ENCODE measurements at places on chromosomes 7 and 10.
A peak's percentile ranks its signal among the peaks of the same experiment; 100 is the strongest.

DNA sequence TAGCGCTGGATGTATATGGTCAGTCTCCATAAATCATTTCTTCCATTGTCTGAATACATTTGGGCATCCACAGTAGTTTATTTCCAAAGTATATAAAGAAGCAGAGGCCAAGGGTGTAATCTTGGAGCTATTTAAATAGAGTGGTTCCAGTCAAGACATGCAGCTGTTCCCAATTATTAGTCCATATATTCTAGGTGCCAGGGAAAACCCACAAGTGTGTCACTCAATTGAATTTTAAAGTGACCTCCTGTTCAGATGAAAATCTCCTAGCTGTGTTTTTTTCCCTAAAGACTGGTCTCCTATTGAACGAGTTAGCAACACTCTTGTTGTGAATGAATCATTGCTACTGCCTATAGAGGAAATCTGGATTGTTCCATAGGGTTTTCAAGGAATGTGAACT is 260.2 kb upstream of the BMPER start:
- DNase-seq: no peak

- DNase-seq: no peak
Observed at GRCh38 chr10:125520968-125521367, 162.0 kb downstream of the TEX36 start.

- peak; percentile 1 for DNase-seq
Observed at GRCh38 chr10:111756217-111757061, 427.1 kb downstream of the GPAM start.

DNA sequence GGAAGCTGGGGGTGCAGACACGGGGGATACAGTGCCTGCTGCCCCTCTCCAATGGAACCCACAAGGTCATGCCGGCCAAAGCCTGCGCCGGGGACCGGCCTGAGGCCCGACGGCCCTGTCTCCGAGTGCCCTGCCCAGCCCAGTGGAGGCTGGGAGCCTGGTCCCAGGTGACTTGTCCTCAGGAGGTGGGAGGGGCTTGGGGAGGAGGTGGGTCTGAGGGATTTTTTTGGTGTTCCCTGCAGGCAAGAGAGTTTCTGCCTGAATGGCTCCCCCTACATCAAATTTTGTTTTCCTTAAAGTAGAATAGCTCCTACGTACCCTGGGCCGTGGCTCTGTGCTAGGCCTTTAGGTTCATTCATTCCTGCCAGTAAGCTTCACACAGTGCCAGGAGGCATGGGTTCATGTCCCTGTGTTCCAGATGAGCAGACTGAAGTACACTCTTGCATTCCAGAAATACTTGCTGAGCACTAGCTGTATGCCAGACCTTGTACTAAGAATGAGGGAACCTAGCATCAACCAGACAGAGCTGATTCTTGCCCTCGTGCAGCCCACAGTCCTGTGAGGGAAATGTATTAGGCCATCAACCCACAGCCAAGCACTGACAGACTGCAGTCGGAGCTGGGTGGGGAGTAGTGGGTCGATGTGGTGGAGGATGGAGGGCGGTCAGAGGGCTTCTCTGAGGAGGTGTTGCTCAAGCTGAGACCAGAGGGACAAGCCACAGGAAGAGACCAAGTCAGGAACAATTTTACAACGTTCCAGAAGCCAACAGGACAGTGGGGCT is 31.1 kb downstream of the TBATA start:
- no peak for DNase-seq

GRCh38 chr7:7504910-7505704 is 30.6 kb downstream of the COL28A1 start:
- no peak for DNase-seq

GRCh38 chr10:77898323-77899079 is 28.1 kb downstream of the DLG5 start:
- no peak for DNase-seq

DNA sequence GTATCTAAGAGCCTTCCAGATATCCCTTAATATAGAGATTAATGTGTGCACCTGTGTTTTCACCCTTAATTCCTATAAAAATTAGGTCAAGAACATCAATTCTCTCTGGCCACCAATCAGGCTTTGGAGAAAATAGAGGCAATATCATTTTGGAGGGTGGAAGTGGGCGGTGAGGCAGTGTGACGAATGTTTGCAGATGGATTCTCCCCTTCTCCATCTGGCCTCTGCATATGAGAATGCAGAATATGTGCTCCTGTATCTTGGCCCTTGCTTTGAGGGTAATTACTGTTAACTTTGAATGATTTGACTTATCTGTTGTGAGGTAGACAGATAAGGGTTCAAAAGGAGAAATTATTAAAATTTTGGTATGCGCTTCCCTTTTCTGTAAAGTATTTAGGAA is 304.0 kb upstream of the NPSR1 start:
- no peak for DNase-seq

- no peak for DNase-seq
Observed at GRCh38 chr7:156456503-156457115, 184.0 kb upstream of the RNF32 start.

GRCh38 chr7:80619741-80620140 is 18.7 kb upstream of the CD36 start:
- DNase-seq: no peak

GRCh38 chr7:104956753-104957450 is 57.1 kb upstream of the KMT2E start:
- no peak for DNase-seq

DNA sequence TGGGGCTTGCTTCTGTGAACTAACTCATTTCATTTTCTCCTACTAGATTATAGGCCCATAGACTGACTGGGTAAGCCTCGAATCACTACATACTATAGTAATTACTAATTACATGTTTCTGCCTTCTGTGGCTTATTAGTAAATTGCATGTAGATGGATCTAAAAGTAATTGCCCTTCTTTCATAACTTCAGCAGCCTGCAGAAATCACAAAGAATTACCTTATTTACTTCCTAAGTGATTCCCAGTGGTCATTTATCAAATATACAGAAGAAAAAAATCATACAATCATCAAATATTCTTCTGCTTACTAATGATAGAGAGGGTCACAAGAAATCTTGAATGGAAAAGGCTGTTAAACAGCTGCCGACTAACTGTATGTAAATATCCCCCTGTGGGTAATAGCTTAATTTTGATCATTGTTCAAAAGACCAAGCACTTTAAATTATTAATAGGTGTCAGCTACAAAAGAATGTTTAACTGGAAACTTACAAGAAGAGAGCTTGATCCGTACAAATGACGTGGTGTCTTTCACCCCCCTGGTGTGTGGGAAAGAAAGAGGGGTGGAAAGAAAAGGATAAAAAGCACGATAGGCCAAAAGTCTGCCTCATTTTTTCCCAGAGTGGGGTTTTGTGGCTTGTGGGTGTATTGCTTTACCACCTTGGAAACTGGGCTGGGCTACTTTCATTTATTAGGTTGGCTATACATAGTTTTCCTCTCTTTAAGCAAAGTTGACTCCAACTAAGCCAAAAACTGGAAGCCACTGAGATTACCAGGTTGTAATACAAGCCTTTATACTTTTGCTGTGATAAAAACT is 361.8 kb upstream of the ZMIZ1 start:
- DNase-seq: no peak

DNA sequence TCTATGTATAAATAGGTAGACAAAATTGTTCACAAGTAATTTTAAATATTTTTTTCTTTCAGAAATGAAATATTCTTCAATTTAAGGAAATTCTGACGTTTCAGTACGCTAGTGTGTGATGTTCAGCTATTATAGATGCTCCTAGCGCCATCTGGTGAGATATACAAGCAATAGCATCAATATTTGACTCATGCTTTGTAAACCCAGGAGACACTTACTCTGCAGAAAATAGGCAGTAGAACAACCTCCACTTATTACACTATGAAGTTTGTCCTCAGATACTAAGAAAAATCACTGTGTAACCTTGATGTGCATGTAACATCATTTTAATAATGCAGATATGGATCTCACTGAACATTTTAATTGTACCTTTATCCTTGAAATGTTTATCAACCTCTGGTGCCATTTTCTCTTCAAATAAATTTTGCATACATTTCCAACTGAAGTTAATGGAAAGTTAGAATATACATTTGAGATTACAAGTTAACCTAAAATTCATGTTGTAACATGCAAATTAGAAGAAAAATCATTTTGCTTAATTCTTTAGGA is 151.5 kb upstream of the FAM3C start:
- no peak for DNase-seq

DNA sequence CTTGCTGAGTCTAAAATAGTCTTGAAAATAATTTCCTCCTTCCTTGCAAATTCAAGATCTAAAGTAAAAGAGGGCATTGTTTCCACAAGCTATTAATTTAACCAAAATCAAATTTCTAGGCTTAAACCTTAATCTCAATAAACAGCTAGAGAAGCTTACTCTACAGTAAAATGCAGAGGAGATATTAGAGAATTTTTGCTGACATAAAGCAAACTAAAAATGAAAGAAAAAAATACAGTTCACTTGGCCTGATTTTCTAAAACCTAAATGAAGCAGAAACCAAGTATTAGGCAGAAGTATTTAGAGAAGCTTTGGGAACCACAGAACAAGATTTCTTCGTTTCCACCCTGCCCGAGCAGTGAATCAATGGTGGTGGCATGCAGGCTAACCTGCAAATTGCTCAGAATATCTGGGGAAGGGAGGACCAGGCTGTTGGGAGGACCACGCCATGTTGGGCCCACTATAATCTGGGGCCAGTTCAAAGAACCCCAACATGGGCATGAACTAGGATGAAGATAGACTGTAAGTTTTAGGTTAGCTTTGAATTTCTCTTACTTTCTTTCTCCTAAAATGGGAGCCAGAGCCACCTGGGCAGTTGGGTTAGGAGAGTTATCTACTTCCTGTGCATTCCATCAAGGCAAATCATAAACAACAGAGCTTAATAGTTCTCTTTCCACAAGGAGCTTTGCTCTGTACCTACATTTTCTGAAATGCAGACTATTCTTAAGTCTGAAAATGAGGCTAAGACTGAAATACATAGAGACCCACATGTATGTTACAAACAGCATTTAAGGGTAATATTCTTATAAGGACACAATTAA is 4.1 kb downstream of the LAMB1 start:
- DNase-seq: no peak

- DNase-seq: no peak
Observed at GRCh38 chr10:126243306-126243705, 145.0 kb downstream of the ADAM12 start.

DNA sequence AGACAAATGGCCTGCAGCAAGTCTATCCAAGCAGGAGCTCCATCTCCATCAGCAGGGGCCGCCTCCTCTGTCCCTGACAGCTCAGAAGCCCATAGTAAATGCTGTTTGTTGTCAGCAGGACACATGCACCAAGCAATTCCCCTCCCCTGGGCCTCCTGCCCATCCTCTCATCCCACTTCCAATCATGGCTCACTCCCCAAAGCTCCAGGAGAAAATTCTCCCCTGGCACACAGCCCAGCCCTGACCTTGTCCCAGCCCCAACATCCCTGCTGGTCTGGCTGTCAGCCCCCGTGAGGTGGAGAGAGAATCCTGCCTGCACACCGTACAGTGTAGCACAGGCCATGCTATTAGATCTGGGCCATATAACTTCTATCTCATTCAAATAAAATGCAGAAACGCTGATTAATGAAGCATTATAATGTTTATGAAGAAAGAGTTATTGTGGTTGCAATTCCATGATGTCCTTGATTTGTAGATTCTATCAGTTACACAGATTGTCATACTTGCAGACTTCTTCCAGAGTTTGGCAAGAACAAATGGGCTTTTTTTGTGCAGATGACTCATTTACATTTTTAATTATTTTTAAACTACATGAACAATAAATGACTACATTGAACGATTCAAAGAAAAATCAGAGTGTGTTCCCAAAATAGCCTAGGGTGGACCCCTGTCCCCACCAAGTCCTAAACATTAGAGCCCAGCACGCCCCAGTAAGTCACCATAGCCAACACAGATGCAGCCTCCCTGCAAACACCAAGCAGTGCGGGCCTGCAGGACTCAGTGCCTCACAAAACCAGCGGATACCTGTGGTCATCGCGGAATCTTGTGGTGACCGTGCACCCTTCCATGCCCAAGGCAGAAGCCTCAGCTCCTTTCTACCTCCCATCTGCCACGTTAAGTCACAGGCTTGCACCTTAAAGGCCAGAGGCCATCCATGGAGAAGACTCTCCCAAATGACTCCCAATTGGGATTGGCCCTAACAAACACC is 70.1 kb downstream of the COBL start:
- peak; percentile 49 for DNase-seq

GRCh38 chr10:60965696-60966095 is 21.7 kb upstream of the RHOBTB1 start:
- no peak for DNase-seq

- no peak for DNase-seq
Observed at GRCh38 chr7:157194948-157195347, 56.2 kb downstream of the UBE3C start.

GRCh38 chr7:131627735-131628190 is 71.3 kb upstream of the PODXL start:
- DNase-seq: no peak

DNA sequence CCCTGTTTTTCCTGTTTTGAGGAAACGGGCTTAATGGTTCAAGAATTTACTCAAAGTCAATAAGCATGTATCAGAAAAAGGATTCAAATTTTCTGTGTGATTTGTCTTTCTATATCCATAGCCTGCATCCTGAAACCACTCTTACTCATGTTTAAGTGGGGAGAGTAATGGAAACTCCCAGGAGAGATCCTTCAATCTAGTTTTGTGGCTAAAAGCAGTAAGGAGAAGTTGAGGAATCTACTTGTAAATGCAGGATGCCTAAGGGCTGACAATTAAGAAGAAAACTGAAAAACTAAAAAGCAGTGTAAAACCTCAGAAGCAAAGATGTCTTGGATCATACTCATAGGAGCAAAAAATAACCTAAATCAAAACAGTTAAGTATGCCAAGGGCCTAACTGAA is 68.1 kb upstream of the GRID1 start:
- no peak for DNase-seq

DNA sequence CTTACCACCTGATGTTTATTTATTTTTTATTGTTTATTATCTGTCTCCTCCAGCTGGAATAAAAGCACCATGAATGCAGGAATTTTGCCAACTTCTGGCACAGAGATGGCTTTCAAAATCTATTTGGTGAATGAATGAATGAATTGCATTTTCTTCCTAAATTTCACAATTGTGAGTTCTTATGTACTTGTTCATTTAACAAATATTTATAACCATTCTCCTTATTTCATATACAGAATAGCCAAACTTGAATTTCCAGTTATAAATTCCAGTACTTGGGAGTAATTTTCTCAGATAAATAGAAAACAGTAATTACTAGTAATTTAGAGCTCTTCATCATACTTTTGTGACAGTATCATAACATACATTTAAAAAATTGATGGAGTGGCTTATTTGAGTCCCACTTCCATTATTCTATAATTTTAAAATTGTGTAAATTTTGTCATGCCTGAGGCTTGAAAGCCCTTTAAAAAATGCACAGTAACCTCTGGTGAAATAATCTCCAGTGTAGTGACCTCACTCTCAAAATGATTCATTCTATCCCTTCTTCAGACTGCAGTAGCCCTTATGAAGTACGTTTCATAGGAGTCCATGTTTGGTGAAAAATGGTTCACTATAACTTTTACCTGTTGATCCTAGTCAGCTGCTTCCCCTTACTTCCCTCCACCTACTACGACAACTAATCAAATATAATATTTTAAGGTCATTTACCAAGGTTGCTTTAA is 40.0 kb upstream of the SRI start:
- no peak for DNase-seq

All from nucleus accumbens (tissue), 56 donors.